ENCODE measurements at places on chromosomes 16 and 17.

GRCh38 chr16:3578610-3579551, 1.7 kb upstream of the NLRC3 start:
- DNase-seq, result no peak

GRCh38 chr17:32159586-32160438, 17.5 kb downstream of the RHOT1 start:
- no peak for DNase-seq

DNA sequence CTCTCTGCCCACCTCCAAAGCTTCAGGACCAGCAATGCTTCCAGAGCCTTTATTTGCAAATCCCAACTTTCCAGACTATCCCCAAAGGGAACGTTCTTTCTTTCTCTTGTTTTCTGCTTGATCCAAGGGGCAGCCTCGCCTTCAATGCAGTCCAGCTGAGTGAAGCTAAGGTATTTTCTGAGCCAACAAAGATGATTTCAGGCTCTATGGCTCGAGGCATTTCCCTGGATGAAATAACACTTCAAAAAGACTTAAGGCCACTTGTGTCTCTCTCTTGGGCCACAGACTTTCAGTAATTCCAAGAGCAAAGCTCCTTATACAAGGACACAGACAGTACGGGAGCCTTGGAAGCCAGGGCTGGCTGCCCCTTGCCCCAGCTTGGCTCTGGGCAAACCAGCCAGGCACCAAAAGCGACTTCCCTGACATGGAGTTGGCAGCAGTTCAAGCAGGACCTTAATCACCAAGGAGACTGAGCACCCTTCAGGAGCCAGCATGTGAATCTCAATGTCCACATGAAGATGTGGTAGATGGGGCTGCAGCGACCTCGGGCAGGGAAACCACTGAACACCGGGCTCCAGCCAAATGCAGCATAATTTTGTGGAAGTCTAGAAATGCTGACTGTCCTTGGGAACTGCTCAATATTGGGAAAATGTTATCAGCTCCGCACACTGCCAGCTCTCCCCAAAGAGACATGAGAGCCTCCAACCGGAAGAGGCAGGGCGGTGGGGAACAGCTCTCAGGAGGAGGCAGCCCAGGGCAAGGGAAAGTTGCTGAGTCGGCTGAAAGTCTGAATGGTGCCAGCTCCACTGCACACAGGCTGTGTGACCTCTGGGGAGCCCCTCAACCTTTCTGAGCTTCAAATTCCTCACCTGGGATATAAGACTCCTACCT, 39.0 kb downstream of the TK2 start:
- DNase-seq, result no peak

GRCh38 chr16:52976539-52977167, 76.0 kb downstream of the CHD9NB start:
- DNase-seq, result peak; percentile 4

GRCh38 chr16:57815987-57816745, 13.9 kb upstream of the KIFC3 start:
- peak; percentile 63 for DNase-seq

GRCh38 chr16:86426063-86426642, 84.2 kb upstream of the FOXF1 start:
- no peak for DNase-seq

- DNase-seq, result no peak
These were observed 23.2 kb downstream of the NT5M start for GRCh38 chr17:17326275-17326875.

GRCh38 chr16:10067835-10068234, 114.4 kb downstream of the GRIN2A start:
- no peak for DNase-seq

DNA sequence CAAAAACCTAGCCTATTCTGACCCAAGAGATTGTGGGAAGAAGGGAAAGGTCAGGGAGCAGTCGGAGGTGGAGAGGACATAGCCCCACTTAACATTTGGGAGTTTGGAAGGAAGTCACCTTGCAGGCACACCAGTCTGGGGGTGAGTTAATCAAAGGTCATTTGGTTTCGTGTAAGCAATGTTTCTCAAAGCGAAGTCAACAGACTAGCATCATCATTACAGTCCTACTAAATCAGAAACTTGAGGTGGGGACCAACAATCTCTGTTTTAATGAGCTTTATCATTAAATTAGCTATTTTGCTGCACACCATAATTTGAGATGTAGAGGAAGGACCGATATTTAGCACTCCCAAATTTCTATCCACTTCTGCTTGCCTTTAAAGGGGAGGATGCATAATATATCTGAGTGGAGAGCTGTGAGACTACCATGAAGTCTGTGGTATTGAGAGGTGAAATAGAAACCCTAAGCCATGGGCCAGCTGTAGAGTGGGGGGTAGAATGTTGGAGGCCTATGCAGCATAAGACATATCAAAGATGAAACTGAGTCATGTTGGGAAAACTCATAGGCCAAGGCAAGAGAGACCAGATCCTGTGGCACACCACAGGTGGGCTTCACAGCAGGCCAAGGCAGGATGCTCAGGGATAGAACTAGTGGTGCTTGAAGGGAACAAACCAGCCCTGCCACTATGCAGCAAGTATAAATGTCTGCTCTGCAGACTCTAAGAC, 141.7 kb upstream of the ANKFN1 start:
- DNase-seq, result no peak

DNA sequence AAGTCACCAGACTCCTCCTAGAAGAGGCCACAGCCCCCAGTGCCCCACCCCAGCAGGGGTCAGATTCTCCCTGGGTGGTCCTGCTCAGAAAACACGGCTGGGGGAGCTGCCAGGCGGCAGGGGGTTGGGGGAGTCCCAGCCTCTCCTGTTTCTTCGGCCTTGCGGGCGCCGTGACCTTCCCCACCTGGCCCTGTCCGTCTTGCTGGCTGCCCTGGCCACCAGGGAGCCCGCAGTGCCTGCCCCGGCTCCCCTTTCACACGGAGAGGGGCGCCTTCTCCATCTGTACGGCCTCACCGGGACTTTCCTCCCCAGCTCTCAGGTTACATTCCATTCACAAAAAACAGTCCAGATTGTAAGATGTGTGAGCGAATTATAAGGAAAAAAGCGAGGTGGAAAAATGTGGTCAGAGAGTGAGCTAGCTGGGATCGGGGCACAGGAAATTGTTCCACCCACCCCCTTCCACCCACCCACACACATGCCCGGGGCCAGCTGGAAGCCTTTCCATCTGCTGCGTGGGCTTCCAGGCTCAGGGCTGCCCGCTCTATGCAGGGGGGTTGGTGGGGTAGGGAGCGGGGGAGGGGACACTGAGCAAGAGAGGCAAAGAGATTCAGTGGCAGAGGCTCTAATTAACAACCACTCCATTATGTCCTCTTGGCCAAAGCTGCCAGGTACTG, 14.6 kb upstream of the CIBAR2 start:
- peak; percentile 83 for DNase-seq

DNA sequence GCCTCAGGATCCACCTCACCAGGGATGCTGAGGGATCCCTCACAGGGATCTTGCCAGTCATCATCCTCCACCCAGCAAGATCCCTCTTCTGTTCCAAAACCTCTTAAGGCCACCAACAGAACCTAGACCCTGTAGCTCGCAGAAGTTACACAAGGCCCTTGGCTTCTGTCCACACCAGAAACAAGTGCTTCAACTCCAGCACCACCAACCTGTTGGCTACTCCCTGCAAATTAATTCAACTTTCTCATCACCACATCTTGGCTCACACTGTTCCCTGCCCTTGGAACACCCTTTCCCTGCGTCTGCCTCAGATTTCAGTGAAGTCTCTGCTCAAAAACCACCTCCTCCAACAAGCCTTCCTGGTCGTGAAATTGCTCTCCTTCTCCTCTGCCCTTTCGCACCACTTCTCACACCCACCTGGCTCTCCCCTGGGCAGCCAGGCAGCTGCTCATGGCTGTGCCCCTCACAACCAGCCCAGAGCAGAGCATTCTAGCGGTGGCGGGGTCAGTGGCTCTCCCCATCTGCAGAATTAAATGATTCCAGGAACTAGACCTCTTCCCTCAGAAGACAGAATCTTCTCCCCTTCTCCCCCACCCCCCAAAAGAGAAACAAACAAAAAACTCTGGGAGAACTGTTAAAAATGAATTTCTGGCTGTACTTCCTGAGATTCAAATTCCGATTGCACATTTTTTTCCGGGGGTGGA, 1.8 kb downstream of the PLLP start:
- DNase-seq, result no peak

- no peak for DNase-seq
These were observed 12.8 kb upstream of the TBX21 start for GRCh38 chr17:47720196-47720595.

DNA sequence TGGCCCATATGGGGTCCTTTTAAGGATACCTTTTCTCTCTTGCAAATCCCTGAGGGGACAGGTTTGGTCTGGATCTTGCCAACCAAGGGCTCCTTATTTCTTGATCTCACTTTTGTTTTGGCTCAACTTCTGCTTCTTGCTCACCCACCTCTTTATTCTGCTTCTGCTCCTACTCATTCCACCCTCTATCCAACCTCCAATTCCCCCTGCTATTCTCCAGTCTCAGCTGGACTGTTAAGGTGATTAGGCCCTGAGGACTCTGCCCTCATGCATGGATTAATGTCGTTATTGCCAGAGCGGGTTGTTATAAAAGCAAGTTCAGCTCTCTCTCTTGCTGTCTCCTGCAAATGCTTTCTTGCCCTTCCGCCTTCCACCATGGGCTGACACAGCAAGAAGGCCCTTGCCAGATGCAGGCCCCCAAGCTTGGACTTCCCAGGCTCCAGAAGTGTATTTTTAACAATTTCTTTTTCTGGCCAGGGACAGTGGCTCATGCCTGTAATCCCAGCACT, 29.8 kb downstream of the LAT start:
- no peak for DNase-seq

GRCh38 chr16:3548445-3548844, 28.8 kb downstream of the NLRC3 start:
- no peak for DNase-seq

DNA sequence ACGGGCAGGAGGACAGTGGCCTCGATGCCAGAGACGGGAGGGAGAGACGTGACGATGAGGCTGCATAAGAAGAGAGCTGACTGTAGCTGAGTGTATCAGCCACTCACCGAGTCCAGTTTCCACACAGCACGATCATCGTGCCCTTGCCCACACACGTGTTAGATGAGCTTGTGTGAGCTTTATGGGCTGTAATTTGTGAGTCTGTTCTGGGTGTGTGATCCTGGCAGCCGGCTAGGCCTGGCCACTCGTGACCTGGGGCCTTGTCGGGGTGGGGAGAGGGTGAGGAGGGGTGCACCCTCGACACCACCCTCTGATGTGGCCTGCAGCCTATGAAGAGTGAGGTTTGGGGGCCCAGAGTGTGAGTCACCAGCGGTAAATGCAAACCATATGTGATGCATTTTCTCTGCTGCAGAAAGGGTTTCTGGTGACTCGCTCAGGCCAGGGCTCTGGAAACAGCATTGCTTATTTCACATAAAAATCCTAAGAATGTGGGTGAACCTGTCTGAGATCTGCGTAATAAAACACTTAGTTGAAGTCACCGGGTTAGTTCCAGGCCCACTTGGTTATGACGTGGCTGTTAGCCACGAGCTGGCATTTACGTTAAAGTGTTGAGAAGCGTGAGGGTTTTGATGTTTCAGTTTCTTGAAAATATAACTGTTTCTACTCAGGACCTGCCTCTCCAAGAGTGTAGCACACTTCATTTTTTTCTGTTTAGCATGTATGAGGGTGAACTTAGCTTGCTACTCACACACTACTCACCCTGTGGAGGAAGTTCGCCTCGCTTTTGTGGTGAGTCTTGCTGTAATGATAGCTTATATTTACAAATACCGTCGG, 4.2 kb downstream of the METRNL start:
- DNase-seq, result peak; percentile 83
